ENCODE measurements at places on chromosomes 5 and 9.

- no peak for DNase-seq
These were observed 529.3 kb downstream of the DMRTA1 start for GRCh38 chr9:22975951-22976350.

- DNase-seq = no peak
These were observed 10.7 kb upstream of the SLC2A8 start for GRCh38 chr9:127386249-127386648.

- DNase-seq = no peak
These were observed 31.5 kb upstream of the SGCD start for GRCh38 chr5:156295431-156295830.

DNA sequence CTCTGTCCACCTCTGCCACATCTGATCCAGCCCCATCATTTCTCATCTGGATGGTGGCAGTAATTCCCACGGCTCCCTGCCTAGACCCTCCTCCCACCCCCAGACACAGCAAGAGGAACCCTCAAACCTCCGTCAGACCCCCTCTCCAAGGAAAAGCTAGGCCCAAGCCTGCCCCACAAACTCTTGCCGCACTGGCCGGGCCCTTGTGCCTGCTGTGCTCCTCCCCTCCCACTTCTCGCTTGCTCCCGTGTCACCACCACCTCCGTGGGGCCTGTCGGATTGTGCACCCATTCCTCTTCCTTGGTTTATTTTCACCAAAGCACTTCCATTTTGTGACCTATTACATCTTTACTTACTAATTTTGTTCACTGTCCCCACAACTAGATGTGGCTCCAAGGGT, 14.2 kb downstream of the BARX1 start:
- DNase-seq = no peak

DNA sequence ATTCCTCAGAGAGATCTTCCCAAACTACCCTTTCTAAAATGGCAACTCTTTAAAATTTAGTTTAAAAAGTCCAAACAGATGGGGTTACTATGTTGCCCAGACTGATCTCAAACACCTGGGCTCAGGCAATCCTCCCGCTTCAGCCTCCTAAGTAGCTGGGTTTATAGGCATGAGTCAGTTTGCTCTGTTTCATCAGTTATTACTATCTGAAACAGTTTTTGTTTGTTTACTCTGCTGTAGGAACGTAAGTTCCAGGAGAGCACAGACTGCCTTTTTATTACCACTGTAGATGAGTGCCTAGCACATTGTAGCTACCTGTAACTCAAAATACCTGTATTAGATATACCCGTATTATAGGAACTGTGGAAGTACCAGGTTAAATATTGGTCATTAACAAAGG, 89.4 kb downstream of the UHRF2 start:
- DNase-seq = no peak

DNA sequence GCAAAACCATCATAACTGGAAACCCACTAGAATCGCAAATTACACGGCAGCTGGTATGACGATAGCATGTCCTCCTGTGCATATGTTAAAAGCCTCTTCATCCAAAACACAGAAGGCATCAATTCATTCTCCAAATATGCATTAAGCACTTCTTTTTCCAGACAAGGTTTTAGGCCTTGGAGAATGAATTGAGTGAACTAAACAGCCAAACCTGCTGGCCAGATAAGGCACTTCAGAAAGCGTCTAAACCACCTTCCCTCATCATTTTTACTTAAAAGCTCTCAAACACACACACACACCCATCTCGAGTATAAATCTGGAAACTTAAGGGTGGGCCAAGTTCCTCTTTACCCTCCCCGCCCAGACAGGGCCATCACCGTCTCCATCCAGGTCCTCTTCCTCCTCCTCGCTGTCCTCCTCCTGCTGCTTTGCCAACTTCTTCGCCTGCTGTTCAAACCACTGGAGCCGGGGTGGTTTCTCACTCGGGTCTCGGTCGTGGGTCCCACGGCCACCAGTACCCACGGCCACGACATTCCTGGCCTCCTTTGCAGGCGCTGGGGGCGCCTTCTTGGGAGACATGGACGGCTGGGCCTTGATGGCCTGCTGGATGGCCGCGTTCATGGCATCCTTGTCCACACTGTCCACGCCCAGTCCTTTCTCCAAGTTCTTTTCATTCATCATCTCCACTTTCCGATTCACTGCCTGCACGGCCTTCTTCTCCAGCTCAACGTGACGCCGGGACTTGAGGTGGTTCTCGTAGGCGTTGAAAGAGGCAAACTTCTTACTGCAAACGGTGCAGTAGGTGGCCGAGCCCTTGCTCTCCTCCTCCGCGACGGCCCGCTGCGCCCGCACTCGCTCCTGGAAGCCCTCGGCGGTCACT, 696 bp downstream of the ZNF622 start:
- no peak for DNase-seq

DNA sequence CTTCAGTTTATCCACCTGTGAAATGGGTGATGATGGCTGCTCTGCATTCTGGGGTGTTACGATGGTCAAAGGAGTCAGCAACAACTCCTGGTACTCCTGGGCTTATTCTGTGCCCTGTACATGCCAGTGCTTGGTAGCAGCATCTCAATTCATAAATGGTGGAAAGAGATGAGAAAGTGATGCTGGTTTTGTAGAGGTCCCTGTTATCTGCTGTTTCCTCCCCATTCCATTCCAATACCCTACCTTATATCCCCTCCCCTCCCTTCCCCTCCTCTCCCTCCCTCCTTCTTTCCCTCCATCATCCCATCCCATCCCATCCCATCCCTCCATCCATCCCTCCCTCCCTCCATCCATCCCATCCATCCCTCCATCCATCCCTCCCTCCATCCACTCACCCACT, 19.1 kb downstream of the BOD1 start:
- no peak for DNase-seq

DNA sequence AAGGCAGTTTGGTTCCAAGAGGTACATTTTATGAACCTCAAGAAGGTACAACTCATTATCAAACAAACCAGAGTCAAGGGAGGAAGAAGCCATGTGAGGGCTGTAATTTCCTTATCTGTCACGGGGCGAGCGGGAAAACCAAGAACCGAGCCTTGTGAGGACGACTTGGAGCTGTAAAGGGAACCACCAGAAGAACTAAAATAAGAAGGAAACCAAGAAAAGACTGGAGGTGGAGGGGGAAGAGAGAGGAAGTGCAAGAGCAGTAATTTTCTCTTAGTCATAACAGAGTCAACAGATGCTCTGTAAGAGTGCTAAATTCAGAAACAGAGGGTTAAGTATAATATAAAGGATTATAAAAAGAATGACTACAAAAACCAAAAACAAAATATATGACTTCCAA, 127.1 kb downstream of the DIRAS2 start:
- no peak for DNase-seq

DNA sequence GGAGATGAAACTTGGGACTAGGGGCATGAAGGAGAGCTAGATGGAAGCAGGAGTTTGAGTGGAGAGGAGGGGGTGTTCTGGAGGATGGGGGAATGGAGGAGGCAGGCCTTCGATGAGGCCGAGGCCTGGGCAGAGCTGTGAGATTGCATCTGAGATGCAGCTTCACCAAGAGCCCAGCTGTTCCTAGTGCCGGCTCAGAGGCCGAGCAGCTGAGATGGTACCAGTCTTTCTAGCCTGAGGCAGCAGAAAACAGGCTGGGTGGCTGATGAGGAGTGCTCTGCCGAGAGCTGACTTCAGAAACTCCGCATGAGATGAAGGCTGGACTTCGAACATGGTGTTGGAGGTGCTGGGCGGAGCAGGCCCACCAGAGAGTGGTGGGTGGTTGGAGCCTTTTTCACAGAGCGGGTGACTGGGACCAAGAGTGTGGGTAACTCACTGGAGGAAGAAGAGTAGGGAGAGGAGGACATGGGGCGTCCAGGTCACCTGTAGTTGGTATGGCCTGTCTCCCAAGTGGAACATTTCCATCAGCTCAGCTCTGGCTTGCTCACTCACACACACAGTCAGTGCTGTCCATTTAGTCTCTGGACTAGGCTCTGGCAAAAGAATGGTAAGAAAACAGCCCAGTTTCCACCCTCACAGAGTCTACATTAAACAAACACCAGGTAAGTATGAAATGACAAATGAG, 54.7 kb downstream of the TMOD1 start:
- DNase-seq = no peak

DNA sequence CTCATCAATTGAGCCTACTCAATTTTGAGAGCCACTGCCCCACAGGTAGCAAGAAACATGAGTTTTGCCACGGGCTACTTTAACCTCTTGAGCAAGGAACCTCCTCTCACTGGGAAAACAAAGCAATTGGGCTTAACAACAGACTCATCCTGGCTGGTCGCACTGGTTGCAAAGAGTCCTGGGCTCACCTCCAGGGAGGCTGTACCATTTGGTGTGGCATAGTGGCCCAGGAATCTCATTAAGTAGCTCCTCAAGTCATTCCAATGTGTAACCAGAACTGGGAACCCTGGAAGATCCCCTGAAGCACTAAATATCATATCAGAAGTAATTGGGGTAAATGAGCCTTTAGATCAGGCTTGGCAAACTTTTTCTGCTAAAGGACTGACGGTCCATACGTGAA, 78.5 kb downstream of the MYO10 start:
- no peak for DNase-seq

GRCh38 chr9:118306801-118307200, 602.6 kb downstream of the TLR4 start:
- DNase-seq = no peak

DNA sequence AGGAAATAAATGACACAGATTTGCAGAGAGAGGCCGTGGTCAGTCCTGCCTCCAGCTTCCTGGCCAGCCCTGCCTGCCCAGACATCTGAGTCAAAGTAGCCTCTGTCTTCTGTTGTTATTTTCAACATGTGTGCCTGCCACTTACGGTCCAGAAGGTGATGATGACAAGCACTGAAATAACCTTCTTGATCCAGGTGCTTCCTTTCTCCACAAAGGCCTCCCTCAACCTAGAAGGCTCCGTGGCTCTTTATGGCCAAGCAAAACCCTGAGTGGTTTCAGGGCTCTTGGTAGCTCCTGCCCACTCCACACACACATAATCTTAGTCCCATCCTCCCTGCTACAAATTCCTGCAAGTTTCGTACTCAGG, 34.1 kb upstream of the SLC6A19 start:
- DNase-seq = peak; percentile 6

DNA sequence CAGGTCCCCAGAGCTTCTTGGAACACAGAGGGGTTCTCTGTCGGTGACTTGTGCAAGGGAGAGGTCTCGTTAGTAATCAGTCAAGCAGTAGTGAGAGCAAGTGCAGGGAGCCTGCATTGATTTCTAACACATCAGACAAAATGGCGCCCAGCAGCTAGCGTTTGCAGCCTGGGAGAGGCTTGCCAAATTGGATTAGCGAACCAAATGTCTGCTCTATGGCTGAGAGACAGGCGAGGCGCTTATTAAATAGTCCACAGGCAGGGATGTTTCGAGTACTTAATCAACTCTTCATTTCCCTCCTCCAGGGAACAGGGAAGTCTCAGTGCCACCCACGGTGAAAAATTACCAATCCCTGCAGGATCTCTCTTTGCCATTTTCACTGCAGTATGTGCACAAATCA, 131.4 kb upstream of the SHB start:
- DNase-seq = no peak

GRCh38 chr5:20832204-20833080, 844.4 kb upstream of the CDH18 start:
- DNase-seq = no peak

DNA sequence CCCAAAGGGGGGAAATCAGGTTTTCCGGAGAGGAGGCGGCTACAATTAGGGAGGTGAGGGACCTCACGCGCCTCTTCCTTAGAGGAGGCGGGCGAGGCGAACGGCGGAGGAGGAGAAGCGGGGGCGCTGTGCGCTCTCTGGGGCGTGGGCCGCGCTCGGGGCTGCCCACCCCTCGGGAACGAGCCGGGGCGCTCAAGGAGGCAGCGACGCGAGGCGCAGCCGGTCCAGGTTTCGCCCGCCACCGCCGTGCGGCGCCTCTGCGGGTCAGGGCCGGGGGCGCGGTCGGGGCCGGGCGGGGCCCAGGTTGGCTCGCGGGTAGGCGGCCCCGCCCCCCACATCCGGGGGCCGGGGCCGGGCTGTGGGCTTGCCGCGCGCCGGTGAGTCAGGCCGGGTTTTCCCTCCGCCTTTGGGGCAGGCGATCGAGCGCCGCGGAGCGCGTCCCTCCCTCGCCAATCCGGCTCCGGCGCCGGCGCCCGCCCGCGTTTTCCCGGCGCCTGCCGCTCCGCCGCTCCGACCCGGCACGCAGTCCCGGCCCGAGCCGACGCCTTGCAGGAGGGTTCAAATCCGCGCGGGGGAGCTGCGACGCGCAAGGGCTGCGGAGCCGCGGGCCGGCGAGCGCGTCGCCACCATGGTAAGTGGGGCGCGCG, at the start of gene N4BP3:
Gene N4BP3, plus strand, starts transcription at position 392 of the 647 bp plus-strand sequence. CDS start 6,052 bp downstream, outside the sequence.
- DNase-seq = peak; percentile 51

DNA sequence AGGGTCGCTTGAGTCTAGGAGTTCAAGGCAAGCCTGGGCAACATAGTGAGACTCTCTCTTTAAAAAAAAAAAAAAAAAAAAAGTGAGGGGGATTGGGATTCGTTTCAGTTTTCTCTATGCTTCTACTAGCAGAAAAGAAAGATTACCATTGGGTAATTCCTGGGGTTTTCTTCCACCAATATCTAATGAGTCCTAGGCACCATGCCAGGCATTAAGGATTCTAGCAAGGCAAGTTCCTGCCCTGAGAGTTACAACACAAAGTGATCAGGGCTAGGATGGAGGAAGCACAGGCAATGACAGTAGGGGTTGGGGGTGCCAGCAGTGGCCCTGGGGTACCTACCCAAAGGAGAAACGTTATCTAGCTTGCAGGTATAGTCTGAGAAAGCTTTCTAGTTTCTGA, 90.8 kb downstream of the PCDH1 start:
- DNase-seq = no peak

DNA sequence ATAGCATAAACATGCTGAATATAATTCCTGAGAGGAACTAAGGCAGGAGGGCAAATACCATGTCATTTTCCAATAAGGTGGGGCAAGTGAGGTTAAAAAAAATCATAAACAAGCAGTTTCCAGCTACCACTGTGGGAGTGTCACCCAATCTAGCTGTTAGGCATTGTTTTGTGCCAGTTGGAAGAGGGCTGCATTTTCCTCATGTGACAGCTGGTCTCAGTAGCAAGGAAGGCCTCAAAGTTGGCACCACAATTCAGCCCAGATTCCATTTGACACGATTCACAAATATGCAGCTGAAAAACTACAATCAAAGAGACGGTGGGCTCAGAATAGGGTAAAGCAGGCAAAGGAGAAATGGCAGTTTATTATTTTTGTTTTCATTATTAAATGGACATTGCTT, 636.1 kb downstream of the KIF4B start:
- DNase-seq = no peak

DNA sequence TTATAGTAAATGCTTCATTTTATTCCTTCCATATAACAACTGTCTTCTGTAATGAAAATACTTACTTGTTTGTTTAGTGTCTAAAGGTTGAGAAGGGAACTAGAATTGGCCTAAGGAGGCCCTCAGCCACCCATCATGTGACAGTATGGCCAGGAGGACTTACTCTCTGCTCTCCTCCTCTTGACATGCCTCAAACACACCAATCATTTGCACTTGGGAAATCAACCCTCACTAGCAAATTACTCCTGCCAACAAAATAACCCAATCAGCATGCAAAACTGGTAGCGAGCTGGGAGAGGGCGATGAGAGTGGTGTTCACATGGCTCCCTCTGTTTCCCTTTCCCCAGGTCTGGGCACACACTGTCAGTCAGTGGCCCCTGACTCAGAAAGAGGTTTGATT, 58.6 kb upstream of the MEF2C start:
- no peak for DNase-seq

All from left cardiac atrium (tissue), 4 donors.